ENCODE measurements at places on chromosomes 6 and 20. TPM values are rescaled to one million over a fixed set of nuclear protein-coding genes. Genes with fewer than 3 reads are reported as not detected.

The SEL1L2 gene
- total RNA-seq = not detected

The RWDD1 gene
- total RNA-seq = 39.2 TPM

The MOG gene
- 0.45 TPM for total RNA-seq

The OPN5 gene
- total RNA-seq = not detected
